ENCODE measurements at places on chromosomes 3 and 15.

DNA sequence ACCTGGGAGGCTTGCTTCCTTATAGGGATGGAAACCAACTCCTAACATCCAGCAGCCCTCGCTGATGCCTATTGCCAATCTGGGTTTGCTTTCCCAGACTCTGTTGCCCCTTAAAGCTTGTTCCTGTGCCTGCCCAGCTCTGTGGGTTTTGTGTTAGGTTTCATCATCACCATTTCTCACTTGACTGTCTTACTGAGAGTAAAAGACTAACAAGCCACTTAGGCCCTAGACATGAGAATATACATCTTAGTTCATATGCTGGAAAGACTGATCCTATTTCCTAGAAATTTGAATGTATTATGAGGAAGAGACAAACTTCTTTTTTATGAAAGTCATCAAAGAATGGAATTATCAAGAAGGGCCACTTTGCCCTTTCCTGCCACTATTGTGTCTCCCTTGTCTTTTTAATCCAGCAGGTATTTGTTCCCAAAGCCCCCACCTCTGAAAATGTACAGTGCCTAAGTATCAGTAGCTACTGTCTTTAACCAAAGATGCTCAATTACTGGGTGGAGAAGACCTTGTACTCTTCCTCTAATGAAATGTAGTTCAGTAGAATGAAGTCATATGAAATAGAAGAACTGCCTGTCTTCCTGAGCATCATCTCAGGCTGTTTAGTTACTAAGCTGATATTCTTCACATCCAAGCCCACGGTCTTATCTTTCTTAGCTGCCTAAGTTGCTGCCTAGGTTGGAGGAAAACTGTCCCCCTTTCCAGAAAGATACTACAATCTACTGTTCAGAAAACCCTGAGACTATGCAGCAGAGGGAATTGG lies 59.8 kb upstream of the ZPLD1 start:
- no peak for DNase-seq

- peak; percentile 43 for DNase-seq
Measured at GRCh38 chr15:85421116-85421925, 40.9 kb downstream of the AKAP13 start.

GRCh38 chr3:129605922-129606635 lies 397 bp downstream of the PLXND1 start:
- peak; percentile 79 for DNase-seq

GRCh38 chr3:188842639-188843038 lies 329.1 kb upstream of the TPRG1 start:
- DNase-seq, result no peak

DNA sequence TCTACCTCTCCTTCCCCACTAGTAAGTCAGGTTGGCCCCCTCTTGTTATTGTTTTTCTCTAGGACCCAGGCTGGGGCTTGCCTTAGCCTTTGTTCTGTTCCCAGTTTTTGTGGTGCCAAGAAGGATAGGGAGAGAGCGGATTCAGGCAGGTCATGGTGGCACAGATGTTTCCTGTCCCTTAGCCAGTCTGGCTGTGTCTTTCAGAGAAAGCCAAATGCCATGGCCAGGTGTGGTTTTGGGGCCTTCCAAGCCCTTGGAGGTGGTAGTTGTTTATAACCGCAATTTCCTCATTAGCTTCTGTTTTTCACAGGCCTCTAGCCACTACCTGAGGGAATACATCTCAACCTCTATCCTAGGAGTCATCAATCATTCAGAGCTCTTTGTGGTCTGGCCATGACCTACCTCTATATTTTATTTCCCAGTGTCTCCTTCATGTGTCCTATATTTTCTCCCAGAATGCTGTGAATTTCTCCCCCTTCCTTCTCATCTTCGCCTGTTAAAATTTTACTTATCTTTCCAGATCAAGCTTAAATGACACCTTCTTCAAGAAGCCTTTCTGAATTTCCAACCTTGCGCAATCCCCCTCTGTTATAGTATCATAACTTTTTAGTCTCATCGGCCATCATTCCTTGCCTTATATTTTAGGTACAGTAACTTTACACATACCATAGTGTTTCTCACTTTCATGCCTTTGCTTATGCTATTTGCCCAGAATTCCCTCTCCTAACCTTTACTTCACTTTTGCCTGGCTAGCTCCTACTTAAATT lies 38.2 kb downstream of the TIMP4 start:
- DNase-seq, result peak; percentile 74

DNA sequence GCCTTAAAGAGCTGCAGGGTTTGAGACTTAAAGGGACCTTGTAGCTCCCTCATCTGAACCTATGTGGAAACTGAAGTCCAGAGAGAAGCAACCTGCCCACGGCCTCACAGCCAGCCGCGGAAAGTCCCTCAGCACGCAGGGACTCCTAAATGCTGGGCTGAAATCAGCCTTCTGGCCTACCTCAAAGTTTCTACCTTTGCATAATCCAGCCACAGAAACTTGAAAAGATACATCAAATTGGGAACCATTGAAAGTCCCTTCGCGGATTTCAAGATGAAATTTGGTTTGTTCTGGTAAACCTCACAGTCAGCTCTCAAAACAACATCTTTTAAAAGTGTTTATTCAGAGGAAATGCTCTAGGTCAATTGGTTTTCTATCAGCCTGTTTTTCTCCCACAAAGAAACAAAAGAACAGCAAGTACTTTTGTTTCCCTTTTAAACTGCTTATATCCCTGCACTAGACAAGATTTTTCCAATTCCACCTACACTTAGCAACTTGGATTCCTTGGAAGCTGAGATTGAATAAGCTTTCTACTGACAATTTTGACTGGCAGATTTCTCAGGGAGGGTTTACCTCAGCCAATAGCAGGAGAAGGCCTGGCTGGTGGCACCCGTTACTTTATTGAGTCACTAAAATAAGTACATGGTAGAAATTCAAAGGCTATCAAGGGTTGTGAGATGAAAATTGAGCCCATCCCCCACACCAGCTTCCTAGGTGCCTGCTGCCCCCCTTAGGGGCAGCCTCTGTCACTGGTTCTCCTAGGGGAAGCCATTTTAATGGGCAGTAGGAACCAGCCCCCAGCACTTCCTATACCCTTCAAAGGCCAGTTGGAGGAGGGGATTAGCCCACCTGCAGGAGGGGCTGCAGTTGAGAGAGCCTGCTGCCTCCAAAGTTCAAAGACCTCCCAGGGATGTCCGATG lies 171.2 kb downstream of the ADAMTS17 start:
- DNase-seq, result no peak

- DNase-seq, result no peak
Measured at GRCh38 chr3:48662145-48662752, 437 bp downstream of the CELSR3 start.

- peak; percentile 68 for DNase-seq
Measured at GRCh38 chr3:23324745-23325144, 121.6 kb downstream of the UBE2E2 start.

- DNase-seq, result no peak
Measured at GRCh38 chr3:77281721-77282120, 241.8 kb downstream of the ROBO2 start.

DNA sequence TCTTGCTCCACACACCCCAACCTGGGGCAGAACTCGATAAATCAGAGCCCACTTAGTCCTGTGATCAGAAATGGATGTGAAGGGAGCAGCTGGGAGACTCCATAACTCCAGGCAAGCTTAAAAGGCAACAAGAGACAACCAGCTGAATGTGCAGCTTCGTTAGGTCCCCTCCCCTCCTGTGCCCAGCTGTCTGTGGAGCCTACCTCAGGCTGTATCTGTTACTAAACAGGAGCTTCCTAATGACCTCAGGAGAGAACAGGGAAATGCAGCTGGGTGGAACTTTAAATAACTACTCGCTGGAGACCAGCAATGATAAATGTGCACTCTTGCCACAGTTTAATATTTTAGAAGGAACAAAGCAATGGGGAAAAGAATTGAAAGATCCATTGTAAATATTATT lies 25.9 kb downstream of the SLC9A9 start:
- DNase-seq, result no peak

DNA sequence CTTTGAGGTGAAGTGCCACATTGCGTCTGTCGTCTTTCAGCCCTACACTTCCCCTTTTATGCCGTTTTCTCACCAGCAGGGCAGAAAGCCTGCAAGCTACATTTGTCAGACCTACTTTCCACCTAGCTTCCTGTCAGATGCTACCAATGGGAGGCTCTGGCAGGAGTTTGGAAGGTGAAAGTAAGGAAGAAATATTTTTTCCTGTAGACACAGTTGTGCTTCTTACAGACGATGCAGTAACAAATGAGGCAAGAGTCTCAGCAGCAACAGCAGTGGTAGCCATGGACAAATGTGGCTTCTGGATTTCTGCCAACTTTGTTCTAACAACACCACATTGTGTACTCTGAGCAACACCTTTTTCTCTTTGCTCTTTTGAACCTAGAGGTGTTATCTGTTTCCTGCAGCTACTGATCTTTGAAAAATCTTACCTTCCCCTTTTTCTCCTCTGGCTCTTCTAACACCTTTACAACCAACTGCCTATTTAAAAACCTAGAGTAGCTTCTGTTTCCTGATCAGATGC lies 70.6 kb upstream of the STT3B start:
- DNase-seq, result peak; percentile 58

DNA sequence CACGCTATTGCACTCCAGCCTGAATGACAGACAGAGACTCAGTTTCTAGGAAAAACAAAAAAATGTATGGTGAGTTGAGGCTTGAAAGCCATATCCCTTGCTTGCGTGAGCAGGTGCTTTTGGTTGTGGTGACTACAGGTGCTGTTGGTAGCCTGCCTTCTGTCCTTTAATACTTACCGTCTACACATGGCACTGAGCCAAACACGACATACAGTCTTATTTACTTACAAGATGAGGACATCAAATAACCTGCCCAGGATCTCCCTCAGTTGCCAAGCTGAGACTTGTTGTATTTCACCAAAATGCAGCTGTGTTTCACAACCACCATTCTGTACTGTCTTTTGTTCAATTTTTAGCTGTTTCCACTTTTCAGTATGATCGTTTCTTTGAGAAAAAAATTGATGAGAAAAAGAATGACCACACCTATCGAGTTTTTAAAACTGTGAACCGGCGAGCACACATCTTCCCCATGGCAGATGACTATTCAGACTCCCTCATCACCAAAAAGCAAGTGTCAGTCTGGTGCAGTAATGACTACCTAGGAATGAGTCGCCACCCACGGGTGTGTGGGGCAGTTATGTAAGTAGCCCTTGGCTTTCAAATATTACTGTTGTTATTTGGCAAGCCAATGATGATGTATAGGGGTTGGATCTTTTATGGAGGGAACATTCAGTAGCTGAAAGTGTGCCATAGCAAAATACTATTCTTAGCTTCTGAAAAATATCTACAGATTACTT lies 6.5 kb downstream of the ALAS1 start:
- no peak for DNase-seq

GRCh38 chr15:48757661-48758060 lies 53.2 kb downstream of the CEP152 start:
- DNase-seq, result no peak

GRCh38 chr15:63288342-63288741 lies 10.9 kb downstream of the APH1B start:
- peak; percentile 24 for DNase-seq

- DNase-seq, result peak; percentile 51
Measured at GRCh38 chr3:102142379-102143060, 292.3 kb upstream of the ZPLD1 start.

DNA sequence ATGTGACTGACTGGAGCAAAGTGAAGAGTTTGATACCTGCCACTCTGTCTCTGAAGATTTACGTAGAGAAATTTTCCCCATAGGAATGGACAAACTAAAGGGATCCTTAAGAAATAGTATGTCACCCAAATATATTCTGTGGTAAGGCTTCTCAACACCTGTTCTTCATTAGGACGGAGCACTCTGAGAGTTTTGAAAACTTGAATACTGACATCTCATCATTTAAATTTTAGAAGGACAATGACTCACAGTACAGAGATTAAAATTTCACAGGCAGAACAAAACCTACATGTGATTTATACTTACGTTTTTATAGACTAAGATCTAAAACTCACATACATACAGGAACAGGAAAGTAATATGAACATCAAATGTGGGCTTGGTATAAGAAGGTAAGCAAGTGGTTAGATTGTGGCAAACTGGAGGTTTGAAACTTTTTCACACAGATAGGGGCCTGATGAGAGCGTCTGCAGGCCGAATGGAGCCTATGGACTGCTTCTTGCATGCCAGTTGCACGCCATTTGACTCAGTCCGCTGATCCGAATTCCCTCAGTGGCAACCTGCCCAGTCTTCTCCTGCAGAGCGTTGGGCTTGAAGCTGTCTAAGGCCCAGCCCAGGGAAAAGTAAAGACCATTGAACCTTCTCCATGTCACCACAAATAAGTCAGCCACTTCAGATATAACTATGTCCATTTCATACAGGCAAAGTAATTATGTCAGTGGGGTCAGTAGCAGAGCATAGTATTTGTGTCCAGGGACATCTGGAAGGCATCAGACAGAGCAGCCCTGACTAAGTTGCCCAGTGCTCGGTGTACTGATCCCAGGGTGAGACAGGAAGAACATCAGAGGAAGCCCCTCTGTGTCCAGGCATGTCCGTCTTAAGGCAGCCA lies 45.7 kb downstream of the ZBTB38 start:
- no peak for DNase-seq

DNA sequence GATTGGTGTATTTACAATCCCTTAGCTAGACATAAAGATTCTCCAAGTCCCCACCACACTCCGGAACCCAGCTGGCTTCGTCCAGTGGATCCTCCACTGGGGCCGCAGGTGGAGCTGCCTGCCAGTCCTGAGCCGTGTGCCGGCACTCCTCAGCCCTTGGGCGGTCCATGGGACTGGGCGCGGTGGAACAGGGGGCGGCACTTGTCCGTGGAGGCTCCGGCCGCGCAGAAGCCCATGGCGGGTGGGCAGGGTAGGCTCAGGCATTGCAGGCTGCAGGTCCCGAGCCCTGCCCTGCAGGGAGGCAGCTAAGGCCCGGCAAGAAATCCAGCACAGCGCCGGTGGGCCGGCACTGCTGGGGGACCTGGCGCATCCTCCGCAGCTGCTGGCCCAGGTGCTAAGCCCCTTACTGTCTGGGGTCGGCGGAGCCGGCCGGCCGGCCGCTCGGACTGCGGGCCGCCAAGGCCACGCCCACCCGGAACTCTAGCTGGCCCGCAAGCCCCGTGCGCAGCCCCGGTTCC lies 3.5 kb upstream of the RNU5B-1 start:
- DNase-seq, result no peak

GRCh38 chr3:24400015-24400414 lies 94.6 kb downstream of the THRB start:
- DNase-seq, result no peak

- no peak for DNase-seq
Measured at GRCh38 chr15:45449916-45450867, 71.8 kb upstream of the GATM start.

DNA sequence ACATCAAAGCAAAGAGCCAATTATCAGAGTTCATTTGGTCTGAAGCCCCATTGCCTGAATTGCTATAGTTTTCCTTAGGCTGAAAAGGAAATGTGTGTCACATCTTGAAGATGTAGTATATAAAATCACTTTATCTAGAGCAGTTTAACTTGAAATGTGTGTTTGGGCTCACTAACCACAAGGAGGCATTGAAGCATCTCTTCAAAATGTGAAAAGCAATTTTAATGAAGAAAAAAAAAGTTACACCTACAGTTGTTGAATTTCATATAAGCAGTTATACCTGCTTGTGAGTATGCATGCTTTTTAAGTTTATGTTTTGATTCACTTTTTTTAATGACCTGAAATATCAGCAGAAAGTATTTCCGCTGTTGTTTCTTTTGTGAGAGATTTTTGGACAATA lies 129.3 kb downstream of the IQCH start:
- DNase-seq, result peak; percentile 26

GRCh38 chr3:54527953-54528352 lies 399.9 kb downstream of the LRTM1 start:
- no peak for DNase-seq

- no peak for DNase-seq
Measured at GRCh38 chr15:70246623-70247220, 149.0 kb upstream of the TLE3 start.
